ENCODE measurements at places on chromosomes 5 and 9.

GRCh38 chr5:121851643-121852574 lies at the start of gene FTMT:
Gene FTMT, plus strand, starts transcription at chr5:121851882. Its CDS starts 82 bp downstream, at chr5:121851964.
- no peak for DNase-seq

DNA sequence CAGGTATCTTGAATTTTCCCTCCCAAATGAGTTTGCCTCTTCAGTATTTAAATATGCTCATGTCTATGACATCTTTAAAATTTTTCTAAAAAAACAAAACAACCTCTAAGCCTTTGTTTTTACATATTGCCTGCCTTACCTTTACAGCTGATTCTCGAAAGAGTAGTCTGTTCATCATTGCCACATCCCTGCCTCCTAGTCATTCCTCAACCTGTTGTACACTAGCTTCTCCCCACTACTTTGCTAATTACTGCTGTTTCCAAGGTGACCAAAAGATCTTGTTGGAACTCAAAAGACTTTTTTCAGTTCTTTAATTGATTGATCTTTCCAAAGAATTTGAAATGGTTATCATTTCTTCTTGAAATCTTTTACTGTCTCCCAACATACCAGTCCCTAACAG lies 1.9 kb upstream of the NADK2 start:
- no peak for DNase-seq

- DNase-seq = peak; percentile 85
These were observed 75.7 kb upstream of the PIK3R1 start for GRCh38 chr5:68139611-68140441.

GRCh38 chr5:117131876-117132275 lies 557.3 kb upstream of the SEMA6A start:
- DNase-seq = no peak

GRCh38 chr5:73687357-73687756 lies 61.4 kb downstream of the ARHGEF28 start:
- DNase-seq = no peak

- no peak for DNase-seq
These were observed 4.2 kb downstream of the MYORG start for GRCh38 chr9:34372467-34373011.

DNA sequence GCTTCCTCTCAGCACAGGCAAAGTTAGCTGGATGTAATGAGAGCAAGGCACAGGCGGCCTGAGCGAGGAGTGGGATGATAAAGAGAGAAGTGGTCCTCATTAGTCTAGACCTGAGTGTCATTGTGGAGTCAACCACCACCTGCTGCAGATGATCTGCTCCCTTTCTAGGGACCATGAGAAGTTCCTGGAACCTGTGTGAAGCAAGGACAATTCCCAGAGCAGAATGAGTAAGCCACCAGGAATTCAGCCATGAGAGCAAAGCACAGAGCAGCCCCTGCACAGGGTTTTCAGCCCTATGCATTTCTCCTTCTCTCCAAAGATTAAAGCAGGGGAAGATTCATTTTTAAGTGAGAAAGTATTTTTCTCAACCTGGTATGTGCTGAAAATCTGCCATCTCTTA lies 146.8 kb upstream of the SPEF2 start:
- no peak for DNase-seq

DNA sequence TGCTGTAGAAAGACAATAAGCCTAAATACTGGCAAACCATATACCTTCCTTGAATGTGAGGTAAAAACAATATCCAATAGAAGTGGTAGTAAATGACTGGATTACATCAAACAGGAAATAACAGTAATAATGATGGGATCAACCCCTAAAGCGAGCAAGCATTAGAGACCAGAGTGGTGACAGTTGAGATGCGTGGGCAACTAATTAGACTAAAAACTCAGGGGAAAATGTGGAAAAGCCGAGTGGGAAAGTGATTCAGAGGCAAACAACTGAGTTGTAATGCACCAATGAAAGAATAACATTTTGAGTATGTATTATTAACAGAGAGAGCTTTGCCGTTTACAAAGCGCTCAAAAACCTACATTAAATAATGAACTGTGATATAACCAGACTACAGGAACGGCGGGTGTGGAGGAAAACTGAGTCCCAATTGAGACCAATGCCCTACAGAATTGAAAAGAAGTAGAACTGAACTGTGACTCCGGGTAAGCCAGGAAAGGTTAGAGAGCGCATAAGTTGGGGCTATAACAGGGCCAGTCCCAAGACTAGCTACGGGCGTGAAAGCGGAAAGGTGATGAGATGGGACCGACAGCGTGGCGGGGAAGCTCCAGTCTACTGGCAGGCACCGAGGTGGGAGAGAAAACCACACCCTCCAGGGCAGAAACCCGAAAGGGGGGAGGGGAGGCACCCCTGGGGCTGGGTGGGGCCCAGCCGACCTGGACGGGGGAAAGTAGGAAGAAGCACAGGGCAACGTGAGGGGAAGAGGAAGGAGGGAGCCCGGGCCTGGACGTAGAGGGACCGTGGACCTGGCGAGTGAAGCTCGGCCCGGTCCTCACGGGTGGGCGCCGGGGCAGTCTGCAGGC lies 592 bp downstream of the UBAP2 start:
- DNase-seq = no peak

GRCh38 chr5:67679184-67679841 lies 482.7 kb upstream of the CD180 start:
- DNase-seq = no peak

- DNase-seq = no peak
These were observed 321.2 kb upstream of the CCNH start for GRCh38 chr5:87733897-87734296.

DNA sequence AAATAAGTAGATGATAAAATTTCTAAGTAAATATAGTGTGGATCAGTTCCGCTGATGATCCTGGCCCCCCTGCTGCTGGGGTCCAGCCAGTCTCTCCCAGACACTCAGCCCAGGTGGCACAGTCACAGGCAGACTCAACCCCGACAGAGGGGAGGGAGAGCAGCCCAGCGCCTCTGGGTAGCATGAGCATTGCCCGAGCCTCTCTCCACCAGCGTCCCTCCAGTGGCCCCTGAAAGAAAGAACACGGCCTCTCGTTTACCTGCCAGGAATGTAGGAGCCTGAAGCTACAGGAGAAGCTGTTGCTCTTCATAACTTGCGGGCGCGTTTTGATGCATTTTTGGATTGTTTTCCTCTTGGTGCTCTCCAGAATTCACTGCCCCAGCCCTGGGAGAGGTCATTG lies 68.8 kb upstream of the ICE1 start:
- DNase-seq = peak; percentile 5

DNA sequence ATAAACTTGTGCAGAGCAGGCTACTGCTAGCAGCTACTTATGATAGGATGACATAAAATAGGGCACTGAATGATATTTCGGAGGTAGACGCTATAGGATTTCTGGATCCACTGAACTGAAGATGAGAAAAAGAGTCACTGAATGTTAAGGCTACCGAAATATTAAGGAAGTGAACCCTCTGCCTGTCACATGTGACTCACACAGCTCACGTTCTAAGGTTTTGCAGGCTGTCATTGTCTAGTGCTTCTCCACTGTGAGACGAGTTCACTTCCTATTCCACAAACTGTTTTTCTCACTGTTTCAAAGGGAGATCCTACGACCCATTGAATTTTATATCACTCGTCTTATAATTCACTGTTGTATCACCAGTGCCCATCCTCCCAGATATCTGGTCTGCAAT lies 100.8 kb downstream of the CTNND2 start:
- no peak for DNase-seq

GRCh38 chr5:57303985-57304384 lies 130.1 kb downstream of the GPBP1 start:
- no peak for DNase-seq

GRCh38 chr9:116566677-116567488 lies 120.2 kb upstream of the TRIM32 start:
- no peak for DNase-seq

DNA sequence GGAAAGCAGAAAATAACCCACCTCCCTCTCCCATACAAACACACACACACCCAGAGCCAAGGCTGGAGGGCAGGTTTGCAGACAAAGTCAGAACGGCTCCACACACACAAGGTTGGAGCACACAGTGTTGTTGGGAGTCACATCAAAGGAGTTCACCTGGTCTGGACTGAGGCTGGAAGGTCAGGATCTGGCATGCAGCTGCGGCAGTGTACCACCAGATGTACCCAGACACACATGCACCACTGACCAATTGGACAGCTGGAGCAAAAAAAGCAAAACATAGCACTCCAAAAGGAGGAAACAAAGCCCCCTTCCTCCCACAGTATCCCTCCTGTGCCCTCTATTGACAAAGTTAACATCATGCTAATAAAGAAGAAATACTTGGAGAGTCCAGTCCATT lies 94.6 kb upstream of the KIF2A start:
- DNase-seq = no peak

GRCh38 chr9:124756011-124756410 lies 15.1 kb downstream of the NR6A1 start:
- no peak for DNase-seq

DNA sequence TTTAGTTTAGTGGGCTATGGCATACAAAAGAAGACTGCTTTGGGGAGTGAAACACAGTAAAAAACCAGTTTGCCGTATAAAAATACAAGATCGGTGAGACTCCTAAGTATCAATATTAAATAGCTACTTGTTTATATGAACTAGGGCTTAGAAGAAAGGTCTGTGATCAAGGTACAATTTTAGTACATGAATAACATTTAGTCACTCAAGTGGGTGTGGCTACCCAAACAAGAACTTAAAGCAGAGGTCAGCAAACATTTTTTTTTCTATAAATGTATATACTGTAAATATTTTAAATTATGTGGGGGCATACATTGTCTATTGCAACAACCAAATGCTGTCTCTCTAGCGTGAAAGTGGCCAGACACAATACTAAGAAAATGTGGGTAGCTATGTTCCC lies 1452.5 kb upstream of the NUDT12 start:
- DNase-seq = no peak

DNA sequence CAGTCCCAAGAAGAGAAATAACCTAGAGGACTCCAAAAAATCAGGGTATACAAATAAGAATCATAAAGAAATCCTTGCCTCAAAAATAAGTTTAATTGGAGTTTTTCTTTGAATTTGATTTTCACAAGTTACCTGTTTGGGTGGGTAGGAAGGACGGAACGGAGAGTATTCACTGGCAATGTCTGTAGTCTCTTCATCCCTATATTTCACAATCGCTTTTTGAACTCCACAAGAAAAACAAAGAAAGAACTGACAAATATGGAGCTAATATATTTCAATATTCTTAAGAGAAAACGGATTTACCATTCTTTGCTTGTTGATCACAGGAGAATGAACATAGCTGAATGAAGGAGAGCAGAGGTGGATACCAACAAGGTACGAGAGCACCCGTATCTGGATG lies 30.1 kb downstream of the MTMR12 start:
- no peak for DNase-seq

- no peak for DNase-seq
These were observed 54.9 kb downstream of the FGF18 start for GRCh38 chr5:171474230-171474813.

GRCh38 chr9:71626395-71626794 lies 141.9 kb downstream of the CEMIP2 start:
- DNase-seq = no peak

DNA sequence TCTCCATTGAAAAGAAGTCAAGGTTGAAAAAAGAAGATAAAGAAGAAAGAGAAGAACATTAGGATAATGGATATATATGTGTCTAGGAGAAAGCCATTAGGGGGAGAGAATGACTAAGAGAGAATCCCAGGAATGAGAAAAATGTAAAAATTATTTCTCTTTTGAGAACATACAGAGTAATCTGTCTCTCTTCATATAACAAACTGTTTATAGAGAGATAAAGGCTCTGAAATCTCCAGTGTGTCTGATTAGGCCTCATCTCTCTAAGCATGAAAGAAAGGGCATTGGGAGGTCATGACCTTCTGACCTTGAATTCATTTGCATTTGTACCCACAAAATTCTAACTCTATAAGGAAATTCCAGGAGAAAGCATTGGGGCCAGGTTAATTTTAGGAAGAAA lies 3.5 kb upstream of the MPDZ start:
- DNase-seq = no peak

Measured in NCI-H1417 treated with DMSO at 0.1 percent for 48 hours (cell line).